Cardiac muscle cell (in vitro differentiated cells and primary cell): ENCODE measurements at places on chromosomes 7 and 10. TPM values are rescaled to one million over a fixed set of nuclear protein-coding genes. Genes with fewer than 3 reads are reported as not detected.

Gene PRSS37
- 0.12 and 0.34 TPM in 2 replicates for polyA plus RNA-seq

Gene ADCY1
- 15.6 and 21.2 TPM in 2 replicates for polyA plus RNA-seq

GRCh38 chr7:118259115-118259514 lies 34.6 kb downstream of the ANKRD7 start:
- DNase-seq = peak; percentile 1

DNA sequence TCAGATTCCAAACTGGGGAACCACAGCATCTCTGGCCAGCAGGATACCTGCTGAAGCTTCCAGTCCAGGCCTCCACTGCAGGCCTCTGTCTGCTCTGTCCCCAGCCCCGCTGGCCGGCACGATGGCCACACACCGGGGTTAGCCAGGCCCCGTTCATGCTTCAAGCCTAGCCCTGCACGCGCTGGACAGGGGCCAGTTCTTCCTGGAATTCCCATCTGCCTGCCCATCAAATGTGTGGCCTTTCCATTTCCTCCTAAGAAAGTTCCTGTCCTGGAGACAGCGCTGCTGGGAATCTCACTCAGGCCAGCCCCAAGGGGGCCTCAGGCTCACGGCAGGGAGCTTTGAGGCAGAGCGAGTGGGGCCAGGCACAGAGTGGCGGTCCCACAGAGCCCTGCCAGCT lies 18.0 kb downstream of the SH2B2 start:
- peak; percentile 13 for DNase-seq

DNA sequence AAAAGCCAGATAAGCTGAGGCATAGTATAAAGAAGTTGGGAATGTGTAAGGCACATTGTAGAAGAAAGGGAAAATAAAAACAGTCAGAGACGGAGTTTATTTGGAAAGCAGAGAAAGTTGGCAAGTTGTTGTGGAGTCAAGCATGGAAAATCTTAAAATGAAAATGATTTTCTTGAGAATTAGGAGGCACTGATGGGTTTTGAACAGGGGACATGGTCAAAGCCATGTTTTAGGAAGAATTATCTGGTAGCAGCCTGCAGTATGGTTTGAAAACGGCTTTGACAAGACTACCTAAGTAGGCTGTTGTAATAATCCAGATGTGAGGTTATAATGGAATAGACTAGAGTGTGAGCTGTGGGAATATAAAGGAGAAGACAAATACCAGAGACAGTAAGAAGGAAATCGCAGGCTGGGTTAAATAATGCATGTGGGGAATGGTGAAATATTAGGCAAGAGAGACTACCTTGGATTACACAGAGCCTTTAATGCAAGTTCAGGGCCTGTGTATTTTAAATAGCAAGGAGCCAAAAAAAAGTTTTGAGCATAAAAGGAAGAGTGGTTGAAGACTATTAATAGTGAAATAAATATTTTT lies 130.4 kb upstream of the MEOX2 start:
- no peak for DNase-seq

Gene CTNNA3
- polyA plus RNA-seq = 55.8 and 83.6 TPM in 2 replicates

GRCh38 chr7:45064047-45064725 lies 24.6 kb downstream of the NACAD start:
- no peak for DNase-seq

DNA sequence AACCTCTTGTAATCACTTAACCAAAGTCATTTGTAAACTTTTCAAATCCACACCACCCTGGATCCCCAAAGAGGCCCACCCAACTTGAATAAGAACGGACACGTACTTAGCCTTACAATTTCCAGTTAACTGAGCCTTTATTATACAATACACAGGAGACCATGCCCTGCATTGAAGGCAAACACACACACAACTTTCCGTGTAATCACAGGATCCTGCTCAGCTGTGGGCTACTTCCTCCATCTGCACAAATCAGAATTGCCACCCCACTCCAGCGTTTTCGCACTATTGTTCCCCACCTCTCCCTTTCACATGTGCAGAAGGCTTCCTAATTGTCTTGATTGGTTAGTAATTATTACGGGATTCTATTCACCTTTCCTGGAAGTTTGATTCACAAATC lies 12.1 kb upstream of the PODXL start:
- DNase-seq = no peak

- DNase-seq = no peak
Observed at GRCh38 chr7:158616050-158616449, 28.4 kb upstream of the PTPRN2 start.

- no peak for DNase-seq
Observed at GRCh38 chr7:42469341-42469740, 232.3 kb upstream of the GLI3 start.

DNA sequence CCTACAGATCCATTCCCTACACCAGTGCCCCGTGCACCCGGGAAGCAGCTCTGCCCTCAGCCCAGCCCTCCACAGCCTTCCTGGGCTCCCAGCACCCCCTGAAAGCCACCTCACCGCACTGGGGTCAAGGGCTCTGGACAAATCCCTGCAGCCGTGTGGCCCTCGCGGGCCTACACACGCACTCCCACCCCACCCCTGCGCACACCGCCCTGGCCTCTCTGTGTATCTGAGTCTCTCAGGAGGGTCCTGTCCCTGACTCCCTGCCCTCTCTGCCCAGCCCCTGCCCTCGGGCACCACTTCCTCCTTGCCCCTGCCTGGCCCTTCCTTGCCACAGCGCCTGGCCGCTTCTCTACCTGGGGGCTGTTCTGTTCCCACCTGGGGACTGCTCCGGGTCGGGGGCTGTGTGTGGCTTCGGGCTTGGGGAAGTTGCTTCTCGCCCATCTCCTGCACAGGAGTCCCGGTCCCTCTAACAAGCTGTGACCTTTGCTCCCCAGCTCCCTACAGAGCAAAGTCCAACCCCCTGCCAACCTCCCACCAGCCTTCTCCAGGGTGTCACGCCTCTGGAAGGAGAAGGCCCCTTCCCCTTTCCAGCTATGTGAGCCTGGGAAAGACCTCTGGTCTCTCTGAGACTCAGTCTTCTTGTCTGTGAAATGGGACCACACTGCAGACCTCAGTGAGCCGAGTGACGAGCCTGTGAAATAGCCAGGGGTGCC lies 1.5 kb downstream of the TMEM184A start:
- no peak for DNase-seq

GRCh38 chr10:48811917-48812316 lies 127.2 kb downstream of the WDFY4 start:
- no peak for DNase-seq

DNA sequence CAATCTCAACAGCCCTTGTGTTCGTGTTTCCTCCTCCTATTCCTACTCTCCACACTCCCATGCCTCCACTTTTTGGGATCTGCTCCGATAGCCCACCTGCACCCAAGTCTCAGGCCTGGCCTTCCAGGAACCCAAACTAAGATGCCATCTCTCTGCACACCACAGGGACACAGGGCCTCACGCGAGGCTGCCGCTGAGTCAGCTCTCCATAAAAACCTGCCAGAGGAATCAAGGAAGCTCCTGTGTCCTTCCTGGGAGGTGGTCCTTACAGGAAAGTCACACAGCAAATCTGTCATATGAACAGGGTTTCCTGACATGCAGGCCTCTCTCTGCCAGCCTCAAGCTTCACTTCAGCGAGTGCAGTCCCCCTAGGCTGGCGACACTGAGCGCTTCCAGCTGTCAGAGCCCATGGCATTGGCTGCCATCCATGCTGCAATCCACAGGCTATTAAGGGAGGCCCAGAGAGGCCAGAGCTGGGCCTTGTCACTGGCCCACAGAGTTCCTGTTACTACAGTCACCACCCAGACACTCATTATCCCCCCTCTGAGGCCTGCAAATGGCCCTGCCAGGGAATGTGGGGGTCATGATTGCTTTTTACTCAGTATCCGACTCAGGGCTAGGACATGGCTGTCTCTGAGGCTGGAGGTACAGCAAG lies 151.4 kb downstream of the OAT start:
- DNase-seq = peak; percentile 34

Gene IGF2BP3
- polyA plus RNA-seq = 30.5 and 45.5 TPM in 2 replicates

Gene LRRD1
- polyA plus RNA-seq = 0.20 TPM in 1 of 2 replicates, not detected in the other

- no peak for DNase-seq
Observed at GRCh38 chr7:22675917-22676343, 51.1 kb upstream of the IL6 start.

Gene CDC14C
- polyA plus RNA-seq = 0.06 TPM in 1 of 2 replicates, not detected in the other

GRCh38 chr7:131605280-131605878 lies 49.0 kb upstream of the PODXL start:
- no peak for DNase-seq

- DNase-seq = no peak
Observed at GRCh38 chr10:36765782-36766414, 359.5 kb upstream of the ANKRD30A start.

GRCh38 chr10:7410862-7411670 lies at the start of gene SFMBT2:
SFMBT2 (minus strand) TSS chr10:7411034; CDS start chr10:7381898, 29,136 bp downstream.
- peak; percentile 78 for DNase-seq

DNA sequence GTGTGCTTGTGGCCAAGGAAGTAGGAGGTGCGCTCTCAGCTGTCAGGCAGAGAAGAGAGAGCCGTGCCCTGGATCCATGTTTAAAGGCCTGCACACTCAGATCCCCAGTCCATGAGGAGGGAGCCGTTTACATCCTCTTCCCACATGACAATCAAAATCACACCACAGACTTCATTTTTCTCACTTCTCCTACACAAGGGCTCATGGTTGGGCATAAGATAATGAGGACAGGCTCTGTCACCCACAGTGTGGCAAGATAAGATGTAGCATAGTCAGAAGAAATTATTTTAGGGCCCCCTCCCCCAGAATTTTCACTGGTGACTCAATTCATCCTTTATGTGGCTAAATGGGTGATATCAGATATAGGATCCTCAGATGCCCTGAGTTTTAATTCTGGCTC lies 35.9 kb upstream of the INHBA start:
- DNase-seq = no peak

- no peak for DNase-seq
Observed at GRCh38 chr7:147068842-147069241, 952.2 kb downstream of the CNTNAP2 start.

DNA sequence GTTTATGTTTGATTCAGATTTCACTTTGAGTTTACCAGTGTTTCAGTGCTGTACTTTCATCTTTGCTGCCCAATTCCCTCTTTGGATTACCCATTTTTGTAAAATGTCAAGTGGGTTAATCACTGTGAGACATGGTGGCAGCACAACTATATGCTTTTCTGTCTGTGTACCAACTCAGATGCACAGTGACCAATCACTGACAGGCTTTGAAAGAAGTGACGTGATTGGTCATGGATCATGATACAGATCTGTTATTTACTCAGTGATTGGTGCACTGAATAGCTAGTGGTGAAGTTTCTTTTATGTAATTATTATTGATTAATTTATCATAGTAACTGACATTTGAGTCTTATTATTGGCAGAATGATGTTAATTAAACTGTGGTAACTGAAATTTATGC lies 126.9 kb downstream of the SDK1 start:
- DNase-seq = no peak

DNA sequence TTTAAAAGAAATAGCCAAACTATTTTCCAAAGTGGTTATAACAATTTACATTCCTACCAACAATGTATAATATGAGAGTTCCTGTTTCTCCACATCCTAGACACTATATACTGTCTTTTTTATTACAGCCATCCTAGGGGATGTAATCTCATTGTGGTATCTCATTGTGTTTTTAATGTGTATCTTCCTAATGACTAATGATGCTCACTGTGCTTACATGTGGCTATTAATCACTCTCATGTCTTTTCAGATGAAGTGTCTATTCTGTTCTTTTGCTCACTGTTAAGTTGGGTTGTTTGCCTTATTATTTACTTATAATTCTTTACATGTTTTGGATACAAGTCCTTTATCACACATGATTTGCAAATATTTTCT lies 71.8 kb downstream of the ZNF438 start:
- DNase-seq = no peak

Gene NPC1L1
- not detected in 2 replicates for polyA plus RNA-seq

DNA sequence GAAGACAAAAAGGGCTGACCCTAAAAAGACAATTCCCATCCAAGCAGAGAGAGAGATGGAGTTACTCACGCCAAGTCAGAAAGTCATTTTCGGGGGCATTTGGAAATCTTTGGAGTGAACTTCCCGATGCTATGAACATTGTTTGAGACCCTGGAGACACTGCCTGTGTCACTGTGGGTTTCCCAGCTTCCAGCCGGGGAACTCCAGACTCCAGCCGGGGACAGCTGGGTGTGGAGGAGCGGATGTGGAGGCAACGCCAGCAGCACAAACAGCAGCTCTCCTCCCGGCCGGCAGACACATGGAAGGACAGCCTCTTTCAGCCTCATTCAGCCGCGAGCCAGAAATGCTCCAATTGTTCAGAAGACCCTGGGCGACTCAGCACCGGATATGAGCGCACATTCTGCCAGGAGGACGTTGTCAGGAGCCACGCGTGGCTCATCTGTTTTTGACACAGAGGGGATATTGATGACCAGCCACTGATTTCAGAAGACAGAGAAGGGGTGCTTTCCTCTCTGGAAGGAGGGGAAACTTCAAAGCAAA lies 97.6 kb downstream of the PRPF18 start:
- DNase-seq = peak; percentile 87

DNA sequence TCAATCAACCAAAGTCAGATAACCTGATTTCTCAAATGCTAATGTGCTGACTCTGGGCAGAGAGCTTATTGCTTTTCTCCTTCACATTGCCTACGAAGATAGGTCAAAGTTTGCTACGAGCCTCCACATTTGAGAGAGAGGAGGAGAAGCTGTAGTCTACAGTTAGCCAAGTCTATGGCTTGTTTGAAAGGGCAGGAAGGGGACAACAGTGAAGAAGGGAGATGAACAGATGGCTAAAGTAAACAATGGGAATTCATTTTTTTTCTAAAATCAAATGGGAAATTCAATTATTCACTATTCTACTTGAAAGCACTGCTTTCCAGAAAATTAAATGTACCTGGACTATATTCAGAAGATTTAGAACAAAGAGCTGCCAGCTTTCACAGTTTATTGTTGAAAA lies 126.7 kb upstream of the C1QL3 start:
- DNase-seq = no peak

GRCh38 chr7:157845203-157845835 lies 508.5 kb downstream of the DNAJB6 start:
- no peak for DNase-seq

DNA sequence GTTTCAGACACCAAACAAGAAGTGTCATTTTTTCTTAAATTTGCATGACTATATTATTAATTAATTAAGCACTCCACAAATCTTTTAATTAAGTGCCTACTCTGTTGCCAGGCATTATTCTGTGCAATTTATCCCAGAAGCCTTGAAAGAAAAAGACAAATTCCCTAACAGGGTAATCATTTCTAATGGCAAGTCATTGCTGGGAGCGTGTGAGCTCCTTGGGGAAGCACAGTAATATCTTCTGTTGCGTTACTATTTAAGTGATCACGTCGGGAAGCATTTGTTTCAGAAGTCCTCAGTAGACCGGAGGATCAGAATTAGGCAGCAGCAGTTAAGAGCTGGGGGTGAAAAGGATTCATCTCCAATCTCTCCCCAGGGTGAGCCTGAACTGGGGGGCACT lies 276.8 kb upstream of the RNF32 start:
- DNase-seq = no peak

DNA sequence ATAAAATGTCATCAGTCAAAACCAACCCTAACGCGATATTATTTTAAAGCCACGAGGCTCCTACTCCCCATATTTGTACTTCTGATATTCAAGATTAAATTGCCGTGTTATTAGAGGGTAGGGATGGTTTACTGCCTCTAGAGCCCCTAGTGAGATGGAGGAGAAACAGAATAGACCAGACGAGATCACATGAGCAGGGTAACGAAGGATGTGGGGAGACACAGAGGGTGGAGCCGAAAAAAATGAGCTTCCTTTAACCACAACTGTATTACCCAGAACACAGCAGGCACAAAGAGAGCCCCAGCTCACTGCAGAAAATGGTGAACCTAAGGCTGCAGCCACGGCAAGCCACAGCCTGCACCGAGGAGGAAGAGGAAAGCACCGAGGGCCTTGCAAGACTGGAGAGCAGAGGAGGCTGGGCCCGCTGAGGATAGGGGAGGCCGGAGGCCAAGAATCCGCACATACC lies 14.3 kb downstream of the ZC3HAV1 start:
- DNase-seq = no peak

GRCh38 chr10:87861566-87861952 lies 1.8 kb downstream of the KLLN start:
- peak; percentile 66 for DNase-seq
